Heart right ventricle (tissue), 16 donors: ENCODE measurements at places on chromosomes 11 and 22. TPM values are rescaled to one million over a fixed set of nuclear protein-coding genes. Genes with fewer than 3 reads are reported as not detected.

DNA sequence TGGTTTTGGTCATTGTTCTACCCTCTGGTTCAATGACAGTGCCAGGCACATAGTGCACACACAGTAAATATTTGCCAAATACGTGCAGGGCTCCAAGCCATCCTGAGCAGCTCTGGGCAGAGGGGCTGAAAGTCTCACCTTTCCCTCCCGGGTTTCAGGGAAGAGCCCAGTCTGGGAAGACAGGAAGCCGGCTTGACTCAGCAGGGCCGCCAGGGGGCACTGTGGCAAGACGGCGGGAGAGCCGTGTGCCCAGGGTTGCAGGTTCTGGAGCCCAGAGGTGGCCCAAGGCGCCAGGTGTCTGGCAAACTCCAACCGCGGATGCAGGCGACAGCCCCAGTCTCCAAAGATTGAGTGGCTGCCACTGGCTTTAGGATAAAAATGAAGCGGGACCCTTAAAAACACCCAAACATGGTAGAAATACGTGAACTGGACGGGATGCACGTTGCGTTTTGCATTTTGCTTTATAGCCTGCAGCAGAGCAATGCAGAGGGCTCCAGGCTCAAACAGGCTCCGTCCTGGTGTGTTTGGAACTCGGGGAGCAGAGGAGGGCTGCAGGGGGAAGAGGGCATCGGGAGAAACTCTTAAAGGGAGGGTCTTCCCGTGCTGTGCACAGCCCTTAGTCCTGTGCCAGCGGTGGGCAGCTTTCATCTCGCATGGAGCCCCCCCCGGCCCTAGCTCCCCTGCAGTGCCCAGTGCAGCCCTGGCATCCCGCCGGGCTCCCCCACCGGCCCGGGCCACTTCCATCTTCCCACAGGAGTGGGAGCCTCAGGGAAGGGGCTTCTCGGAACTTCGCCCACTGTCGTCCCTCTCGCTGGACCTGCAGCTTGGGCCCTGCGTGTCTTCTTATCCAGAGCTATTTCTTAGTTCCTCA lies 10.7 kb downstream of the KRTAP5-5 start:
- H3K27me3 ChIP-seq = peaks cover 4% of the 10 kb centered on the region
- H3K4me3 ChIP-seq = no peak overlapping the region
- no peak for DNase-seq
- peak overlapping the region; percentile 69 for H3K27ac ChIP-seq

- no peaks in the 10 kb centered on the region for H3K27me3 ChIP-seq
- no peaks in the 10 kb centered on the region for H3K36me3 ChIP-seq
- H3K27ac ChIP-seq = no peak overlapping the region
- no peak for DNase-seq
- H3K4me3 ChIP-seq = no peak overlapping the region
These were observed 46.8 kb downstream of the SCUBE1 start for GRCh38 chr22:43296276-43296902.

GRCh38 chr22:39185601-39186012 lies 33.1 kb upstream of the CBX7 start:
- DNase-seq = peak; percentile 80
- H3K27me3 ChIP-seq = no peaks in the 10 kb centered on the region
- no peak overlapping the region for H3K4me3 ChIP-seq
- H3K36me3 ChIP-seq = no peaks in the 10 kb centered on the region

GRCh38 chr11:38182126-38182866 lies 1584.3 kb upstream of the RAG2 start:
- no peaks in the 10 kb centered on the region for H3K4me1 ChIP-seq
- no peaks in the 10 kb centered on the region for H3K27me3 ChIP-seq
- no peak overlapping the region for H3K4me3 ChIP-seq
- H3K27ac ChIP-seq = no peak overlapping the region
- DNase-seq = no peak
- no peaks in the 10 kb centered on the region for H3K36me3 ChIP-seq

DNA sequence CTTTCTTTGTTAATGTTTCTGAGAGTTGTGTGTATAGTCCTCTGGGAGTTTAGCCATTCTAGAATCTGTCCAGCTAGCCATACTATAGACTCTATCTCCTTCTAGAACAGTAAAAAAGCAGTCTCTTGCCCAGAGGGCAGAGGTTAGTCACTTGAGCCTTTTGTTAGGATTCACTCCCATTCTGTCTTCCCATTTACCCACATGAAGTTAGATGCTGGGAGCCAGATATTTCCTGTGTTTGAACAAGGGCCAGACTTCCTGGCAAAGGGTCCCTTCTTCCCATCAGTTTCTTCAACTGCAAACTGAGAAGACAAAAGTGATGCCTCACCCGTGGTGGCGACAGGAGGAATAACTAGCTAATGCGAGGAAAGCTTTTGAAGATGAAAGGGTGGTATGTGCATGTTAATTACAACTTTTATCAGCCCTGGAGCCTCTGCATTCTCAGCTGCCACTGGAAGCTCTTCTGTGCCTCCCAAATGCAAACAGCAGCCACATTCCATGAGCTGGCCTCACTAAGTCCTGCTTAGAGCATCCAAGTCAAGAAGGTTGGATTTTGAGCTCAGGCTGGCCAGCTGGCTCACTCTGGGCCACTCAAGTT lies 12.8 kb downstream of the CD44 start:
- H3K27ac ChIP-seq = no peak overlapping the region
- H3K4me1 ChIP-seq = no peaks in the 10 kb centered on the region
- no peak overlapping the region for H3K4me3 ChIP-seq
- peaks cover 75% of the 10 kb centered on the region for H3K36me3 ChIP-seq
- H3K27me3 ChIP-seq = no peaks in the 10 kb centered on the region

GRCh38 chr22:29039148-29039547 lies 22.5 kb downstream of the C22orf31 start:
- no peaks in the 10 kb centered on the region for H3K36me3 ChIP-seq
- no peaks in the 10 kb centered on the region for H3K27me3 ChIP-seq
- peaks cover 10% of the 10 kb centered on the region for H3K4me1 ChIP-seq

MRGPRX3 gene
- not detected for polyA plus RNA-seq

UBASH3B gene
- polyA plus RNA-seq = 0.51 TPM

CTSF gene
- polyA plus RNA-seq = 17.1 TPM

KRTAP5-9 gene
- not detected for polyA plus RNA-seq
